ENCODE measurements at places on chromosomes 13 and 19.
A peak's percentile ranks its signal among the peaks of the same experiment; 100 is the strongest.

DNA sequence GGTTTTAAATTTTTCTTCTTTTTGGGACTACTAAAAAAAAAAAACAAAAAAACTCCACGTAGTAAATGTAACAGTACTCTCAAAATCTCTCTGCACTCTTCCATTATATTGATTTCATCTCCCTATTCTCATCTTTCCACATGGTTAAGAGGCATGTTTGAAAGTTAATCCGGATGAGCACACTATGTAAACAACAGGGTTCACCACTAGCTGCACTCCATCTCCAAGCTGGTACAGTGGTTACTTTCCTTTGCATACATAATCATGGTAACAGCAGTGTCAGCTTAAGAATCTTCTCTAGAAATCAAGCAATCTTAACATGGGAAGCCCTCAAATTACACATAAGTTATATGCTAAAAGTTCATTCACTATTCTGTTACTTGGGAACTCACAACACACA, 92.6 kb downstream of the MIPEP start:
- DNase-seq: peak; percentile 21

DNA sequence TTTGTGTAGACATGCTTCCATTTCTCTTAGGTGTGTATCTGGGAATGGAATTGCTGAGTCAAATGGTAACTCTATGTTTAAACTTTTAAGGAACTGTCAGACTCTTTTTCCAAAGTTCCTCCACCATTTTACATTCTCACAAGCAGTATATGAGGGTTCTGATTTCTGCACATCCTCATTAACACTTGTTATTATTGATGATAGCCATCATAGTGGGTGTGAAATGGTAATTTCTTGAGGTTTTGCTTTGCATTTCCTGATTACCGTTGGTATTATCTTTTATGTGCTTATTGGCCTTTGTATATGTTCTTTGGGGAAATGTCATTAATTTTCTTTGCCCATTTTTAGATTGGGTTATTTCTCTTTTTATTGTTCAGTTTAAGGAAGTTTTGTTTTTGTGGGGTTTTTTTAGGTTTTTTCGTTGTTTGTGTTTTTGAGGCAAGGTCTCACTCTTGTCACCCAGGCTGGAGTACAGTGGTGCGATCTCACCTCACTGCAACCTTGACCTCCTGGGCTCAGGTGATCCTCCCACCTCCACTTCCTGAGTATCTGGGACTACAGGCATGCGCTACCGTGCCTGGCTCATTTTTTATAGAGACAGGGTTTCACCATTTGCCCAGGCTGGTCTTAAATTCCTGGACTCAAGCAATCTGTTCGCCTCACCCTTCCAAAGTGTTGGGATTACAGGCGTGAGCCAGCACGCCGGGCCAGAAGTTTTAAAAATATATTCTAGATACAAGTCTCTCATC, 34.3 kb downstream of the NAA16 start:
- DNase-seq: no peak

DNA sequence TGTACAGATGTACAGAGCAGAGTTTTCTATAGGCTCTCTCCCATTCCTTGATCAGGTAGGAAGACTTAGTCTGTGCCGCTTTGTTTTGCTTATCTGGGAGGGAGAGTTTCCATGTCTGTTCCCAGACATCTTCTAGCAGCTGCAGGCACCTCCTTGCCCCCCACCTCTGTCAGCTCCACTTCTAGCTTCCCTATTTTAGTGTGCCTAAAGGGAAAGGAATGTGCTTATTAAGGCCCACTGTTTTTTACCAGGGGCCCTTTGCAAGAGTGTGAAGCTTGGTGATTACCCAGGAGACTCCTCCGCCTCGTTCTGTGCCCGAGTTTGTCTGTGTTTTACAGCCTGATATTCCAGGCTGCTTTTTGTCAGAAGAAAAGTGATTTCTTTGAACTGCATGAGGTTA, 1984.4 kb downstream of the OLFM4 start:
- no peak for DNase-seq

DNA sequence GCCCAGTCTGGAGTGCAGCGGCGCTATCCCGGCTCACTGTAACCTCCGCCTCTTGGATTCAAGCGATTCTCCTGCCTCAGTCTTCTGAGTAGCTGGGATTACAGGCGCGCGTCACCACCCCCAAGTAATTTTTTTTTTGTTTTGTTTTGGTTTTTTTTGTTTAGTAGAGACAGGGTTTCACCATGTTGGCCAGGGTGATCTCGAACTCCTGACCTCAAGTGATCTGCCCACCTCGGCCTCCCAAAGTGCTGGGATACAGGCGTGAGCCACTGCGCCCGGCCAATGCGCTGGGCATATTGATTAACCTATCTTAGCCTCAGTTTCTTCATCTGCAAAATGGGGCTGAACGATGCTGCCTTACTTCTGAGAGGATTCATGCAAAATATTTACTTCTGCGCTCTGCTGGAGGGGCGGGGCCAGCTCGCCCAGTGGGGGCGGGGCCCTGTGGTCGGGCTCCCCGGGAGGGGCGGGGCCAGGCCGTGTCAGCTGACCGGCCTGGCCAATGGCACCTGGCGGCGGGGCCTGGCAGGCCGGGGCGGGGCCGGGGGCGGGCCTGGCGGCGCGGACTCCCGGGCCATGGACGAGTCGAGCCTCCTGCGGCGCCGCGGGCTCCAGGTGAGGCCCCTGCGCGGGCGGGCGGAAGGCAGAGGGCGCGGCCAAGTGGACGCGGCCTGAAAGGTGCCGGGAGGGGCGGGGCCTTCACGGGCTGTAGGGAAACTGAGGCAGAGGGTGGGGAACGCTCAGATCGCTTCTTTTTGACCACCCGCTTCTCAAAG, at the start of gene MAST3:
Gene MAST3 (plus strand): TSS at position 562 of the 776 bp plus-strand sequence. CDS start 15 bp downstream, at position 577.
- DNase-seq: peak; percentile 81

DNA sequence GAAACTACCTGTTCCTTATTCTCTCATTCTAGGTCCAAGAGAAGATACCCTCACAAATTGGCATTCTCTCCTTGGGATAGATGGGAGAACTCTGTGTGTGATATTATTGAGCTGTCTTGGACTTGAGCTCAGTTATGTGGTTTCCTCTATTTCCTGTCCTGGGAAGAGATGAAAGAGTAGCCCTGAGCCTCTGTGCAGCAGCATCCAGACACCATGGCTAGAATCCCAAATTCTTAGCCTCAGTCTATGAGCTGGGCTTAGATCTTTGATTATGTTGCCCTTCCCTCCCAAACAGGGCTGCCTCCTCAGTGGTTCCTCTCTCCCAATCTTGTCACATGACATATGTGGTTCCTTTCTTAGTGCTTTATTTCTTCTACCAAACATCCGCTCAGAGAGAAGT, 290.7 kb downstream of the SPRY2 start:
- DNase-seq: no peak

- DNase-seq: no peak
Observed at GRCh38 chr13:20968745-20969144, 66.2 kb upstream of the XPO4 start.

- no peak for DNase-seq
Observed at GRCh38 chr13:110624766-110625756, 9.7 kb downstream of the NAXD start.

DNA sequence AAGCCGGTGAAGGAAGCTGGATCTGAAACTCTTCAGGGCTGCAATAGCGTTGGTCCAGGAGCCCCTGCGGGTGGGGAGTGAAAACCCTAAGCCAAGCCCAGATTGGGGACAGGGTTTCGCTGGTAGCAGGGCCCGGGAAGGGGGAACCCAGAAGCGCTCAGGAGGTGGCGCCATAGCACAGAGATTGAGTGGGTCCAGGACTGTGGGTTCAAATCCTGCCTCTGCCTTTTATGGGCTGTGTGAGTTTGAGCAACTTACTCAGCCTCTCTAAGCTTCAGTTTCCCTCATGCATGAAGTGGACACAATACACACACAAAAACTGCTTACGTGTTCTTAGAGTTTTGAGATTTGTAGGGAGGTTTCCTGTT, 8.3 kb upstream of the SYCN start:
- no peak for DNase-seq

DNA sequence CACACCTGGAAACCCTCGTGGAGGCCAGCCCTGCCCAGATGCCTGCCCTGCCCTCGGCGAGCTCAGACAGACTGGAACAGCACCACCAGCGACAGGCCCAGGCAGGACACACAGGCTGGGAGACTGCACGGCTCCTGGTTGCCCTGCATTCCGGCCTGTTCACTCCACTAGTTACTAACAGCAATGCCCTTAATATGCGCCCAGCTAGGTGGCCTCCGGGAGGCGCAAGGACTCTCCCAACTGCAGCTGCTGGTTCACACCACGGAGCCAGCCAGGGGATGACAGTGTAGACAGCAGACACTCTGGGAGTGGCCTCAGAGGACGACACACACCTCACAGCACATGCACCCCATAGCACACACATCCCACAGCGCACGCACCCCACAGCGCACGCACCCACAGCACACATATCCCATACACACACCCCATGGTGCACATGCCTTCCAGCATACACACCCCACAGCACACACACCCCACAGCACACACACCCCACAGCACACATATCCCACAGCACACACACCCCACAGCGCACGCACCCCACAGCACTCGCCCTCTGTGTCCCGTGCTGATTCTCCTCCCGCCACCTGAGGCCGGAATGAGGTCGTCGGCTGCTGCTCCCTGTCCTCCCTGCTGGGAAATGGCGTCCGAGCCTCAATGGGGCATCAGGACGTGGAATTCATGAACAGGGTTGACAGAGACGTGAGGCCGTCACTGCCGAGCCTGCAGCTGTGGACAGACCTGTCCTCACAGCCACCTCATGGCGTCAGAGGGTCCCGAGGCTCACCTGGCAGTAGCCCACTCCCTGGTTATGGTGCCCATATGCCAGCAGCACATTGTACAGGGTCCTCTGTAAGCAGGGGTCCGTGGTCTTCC, 13.6 kb downstream of the GRTP1 start:
- no peak for DNase-seq

GRCh38 chr13:76023652-76024051, 387.5 kb downstream of the LMO7 start:
- no peak for DNase-seq

- DNase-seq: peak; percentile 22
Observed at GRCh38 chr13:109747524-109747923, 38.9 kb downstream of the IRS2 start.

GRCh38 chr13:99843872-99844271, 127.7 kb downstream of the ZIC5 start:
- DNase-seq: no peak

DNA sequence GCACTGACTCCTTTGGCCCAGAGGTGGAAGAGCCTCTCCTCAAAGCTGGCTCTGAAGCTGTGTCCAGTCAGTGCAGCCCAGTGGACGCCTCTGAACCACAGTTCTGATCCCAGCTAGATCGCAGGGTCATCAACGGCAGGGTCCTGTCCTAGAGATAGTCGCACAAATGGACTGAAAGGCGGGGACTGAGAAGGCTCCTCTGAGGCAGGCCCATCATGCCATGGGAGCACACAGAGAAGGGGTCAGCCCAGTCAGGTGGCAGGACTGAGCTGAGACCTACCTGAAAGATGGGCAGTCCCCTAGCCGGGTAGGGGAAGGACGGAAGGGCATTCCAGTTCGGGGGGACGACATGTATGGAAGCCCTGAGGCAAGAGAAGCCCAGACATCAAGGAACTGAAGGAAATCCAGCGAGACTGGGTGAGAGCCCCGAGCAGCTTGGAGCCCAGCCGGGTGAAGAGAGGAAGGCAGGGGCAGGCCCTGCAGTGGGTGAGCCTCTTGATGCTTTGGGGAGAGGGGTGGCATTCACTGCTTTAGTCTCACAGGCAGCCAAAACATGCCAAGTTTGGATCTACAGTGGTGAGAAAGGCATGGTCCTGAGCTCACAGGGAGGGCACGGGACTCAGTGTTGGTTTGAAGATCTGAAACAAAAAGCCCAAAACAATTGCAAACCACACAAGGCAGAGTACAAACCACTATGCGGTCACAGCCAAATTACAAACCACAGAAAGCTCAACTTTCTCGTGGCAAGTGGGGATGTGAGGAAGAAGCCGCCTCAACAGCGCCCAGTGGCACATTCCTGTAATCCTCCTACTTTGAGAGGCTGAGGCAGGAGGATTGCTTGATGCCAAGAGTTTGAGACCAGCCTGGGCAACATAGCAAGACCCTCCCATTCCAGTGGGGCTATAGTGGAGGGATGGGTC, 10.0 kb downstream of the CALM3 start:
- DNase-seq: no peak

DNA sequence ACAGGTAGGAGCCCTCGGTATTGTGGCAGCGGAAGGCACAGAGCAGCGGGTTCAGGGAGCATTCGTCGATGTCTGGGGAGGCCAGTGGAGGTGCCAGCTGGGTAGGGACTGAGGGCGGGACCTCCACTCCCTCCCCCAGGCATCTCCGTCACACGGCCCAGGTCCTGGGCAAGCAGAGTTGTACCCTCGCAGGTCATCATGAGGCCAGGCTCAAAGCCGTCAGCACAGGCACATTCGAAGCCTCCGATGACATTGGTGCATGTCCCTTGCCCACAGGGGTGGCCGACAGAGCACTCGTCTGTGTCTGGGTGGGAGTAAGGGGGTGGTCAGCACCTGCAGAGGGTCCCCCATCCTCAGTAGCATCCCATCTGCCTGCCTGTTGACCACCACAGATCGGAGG, 35.3 kb downstream of the CCL25 start:
- no peak for DNase-seq

GRCh38 chr13:71316792-71317363, 550.1 kb downstream of the DACH1 start:
- peak; percentile 51 for DNase-seq

GRCh38 chr13:43356567-43356966, 333.2 kb downstream of the DNAJC15 start:
- DNase-seq: no peak

GRCh38 chr13:68748038-68748437, 1359.6 kb upstream of the ATXN8OS start:
- DNase-seq: no peak

GRCh38 chr13:57270493-57270892, 103.5 kb downstream of the PRR20E start:
- no peak for DNase-seq

DNA sequence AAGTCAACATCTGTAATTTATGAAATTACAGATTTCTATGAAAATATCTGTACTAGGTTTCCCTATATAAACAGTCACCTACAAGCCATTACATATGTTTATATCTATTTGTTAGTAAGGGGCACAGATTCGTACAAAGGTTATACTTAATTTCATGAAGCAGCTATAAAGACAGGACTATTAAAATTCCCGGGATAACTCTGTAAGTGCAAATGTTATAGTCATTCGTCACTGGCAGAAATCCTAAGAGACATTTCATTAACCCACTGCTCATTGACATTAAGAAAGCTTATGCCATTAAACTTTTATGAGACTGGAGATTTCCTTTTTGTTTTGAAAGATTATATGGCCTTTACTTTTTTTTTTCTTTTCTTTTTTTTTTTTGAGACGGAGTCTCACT, 122.9 kb downstream of the MYO16 start:
- DNase-seq: no peak

- no peak for DNase-seq
Observed at GRCh38 chr19:10839114-10840050, 3.4 kb upstream of the TMED1 start.

GRCh38 chr19:28039677-28040381, 1173.1 kb downstream of the UQCRFS1 start:
- DNase-seq: no peak
